ENCODE measurements at places on chromosomes 6 and 20. TPM values are rescaled to one million over a fixed set of nuclear protein-coding genes. Genes with fewer than 3 reads are reported as not detected.

GRCh38 chr20:19328676-19329075 is 116.2 kb downstream of the SLC24A3 start:
- DNase-seq = no peak

- no peak for DNase-seq
Measured at GRCh38 chr6:43082806-43083655, 6.9 kb downstream of the PTK7 start.

DNA sequence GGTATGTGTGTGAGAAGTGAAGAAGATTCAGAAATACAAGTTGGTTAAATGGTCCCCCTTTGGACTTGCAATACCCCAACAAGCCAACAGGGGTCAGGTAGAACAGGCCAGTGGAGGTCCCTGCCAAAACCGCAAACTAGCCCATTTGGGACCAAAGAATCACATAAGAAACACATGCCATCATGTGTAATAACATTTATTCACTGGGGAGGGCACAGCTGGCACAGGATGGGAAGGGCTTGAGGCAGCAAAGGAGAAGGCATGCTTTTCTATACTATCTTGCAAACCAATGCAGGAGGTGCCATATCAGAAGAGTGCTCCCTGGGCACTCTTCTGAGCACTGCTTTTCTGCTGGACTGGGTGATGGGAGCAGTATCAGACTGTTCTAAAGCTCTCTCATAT is 116.1 kb upstream of the TRAF3IP2 start:
- DNase-seq = no peak

The TREML2 gene
- total RNA-seq = 10.3 TPM

The PMEPA1 gene
- total RNA-seq = 33.1 TPM
